Ecto neural progenitor cell (in vitro differentiated cells): ENCODE measurements at places on chromosomes 4 and X.

DNA sequence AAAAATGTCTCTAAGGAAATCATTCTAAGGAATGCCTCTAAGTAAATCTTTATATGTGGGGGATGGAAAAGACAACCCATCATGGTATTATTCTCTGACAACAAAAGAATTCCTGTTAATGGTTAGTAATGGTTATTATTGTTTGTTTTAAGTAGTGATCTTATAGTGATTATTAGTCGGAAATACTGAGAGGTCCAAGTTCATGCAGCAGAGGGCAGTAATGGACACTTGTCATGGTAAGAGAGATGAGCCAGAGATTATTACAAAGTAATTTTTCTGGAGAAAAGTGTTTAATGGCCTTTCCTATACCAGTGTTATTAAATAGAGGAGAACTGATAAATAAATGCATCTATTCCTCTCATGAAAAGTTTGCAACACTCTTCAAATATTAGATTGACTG is 8.1 kb upstream of the DKK2 start:
- DNase-seq: no peak

DNA sequence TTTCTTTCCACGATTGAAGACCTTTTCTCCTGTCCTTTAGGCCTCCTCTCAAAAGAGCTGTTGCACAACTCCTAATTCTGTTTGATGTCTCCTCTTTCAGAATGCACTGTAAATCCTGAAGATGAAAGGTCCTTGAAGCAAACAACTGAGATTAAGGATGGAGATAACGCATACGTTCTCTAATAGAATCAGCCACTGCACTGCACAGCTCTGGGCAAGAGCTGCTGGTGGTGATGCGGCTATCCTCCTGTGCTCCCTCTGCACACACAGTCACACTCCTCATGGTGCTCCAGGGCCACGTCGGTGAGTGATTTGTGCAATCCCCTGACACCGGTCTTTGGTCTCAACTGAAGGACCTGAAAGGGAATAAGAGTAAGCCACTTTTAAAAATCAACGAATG is 208.7 kb downstream of the PDGFC start:
- no peak for DNase-seq

GRCh38 chr4:18020145-18020670 is 1.3 kb downstream of the LCORL start:
- DNase-seq: peak; percentile 45

DNA sequence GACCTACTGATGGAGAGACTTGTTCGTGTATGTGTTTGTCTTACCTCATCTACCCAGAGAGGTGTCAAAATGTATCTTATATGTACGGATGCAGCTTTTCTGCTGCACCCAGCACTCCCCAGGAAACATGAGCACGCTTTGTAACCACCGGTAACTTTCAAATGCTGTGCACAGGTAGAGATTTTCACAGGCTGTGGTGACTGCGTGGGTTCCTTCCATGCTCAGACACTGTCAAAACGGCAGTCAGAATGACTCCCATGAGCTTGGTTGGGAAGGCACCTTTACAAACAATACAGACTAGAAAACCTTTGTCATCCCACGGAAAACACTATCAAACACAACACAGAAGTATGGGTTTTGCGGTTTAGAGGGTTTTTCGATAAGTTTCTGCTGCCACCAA is 28.2 kb downstream of the F11 start:
- DNase-seq: no peak

DNA sequence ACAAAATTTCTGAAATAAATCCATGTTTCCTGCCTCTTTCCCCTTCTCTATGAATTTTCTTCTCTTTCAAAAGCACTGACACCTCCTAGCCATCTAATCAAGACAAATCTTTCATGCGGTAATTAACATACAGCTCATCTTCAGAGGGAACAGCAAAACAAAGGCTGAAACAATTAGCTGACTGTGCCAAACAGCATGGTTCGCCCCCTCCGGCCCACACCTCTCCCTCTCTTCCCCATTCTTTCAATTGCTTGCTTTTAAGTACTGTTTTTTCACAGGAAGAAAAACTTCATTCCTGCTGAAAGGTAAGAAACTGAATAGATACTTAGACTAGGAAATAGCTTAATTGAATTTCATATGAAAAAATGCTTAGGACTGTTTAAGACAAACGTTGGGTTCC is 291.1 kb upstream of the NOCT start:
- no peak for DNase-seq

DNA sequence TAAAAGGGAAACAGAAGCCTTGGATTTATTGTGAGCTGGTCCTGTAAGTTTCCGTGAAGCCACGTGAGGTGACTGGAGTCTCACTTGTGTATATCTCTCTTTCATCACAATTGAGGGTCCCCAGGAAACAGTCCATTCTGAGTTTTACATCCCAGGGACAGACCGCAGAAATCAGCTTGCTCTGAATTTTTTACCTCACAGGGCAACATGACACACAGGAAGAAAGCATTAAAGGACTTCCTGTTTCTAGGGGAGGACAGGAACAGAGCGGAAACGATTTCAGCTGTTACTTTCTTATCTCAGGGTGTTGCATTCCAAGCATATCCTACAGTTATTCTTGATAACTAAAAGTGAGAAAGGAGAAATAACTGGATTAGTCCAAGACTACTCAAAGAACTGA is 553.5 kb downstream of the TRAM1L1 start:
- DNase-seq: no peak

DNA sequence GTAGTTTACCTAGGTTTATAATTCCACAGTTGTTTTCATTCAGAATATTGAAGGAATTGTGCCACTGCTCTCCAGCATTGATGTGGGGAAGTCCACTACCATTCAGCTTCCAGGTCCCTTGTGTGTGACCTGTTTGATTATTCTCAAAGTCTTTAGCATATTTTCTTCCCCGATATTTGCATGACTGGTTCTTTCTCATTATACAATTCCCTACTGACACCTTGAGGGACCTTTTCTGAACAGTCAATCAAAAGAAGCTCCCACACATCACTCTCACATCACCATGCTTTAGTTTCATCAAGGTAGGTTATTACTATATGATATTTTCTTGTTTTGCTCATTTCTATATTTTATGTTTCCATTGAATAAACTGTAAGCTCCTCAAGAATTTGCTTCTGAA is 44.1 kb downstream of the SLC39A8 start:
- no peak for DNase-seq

DNA sequence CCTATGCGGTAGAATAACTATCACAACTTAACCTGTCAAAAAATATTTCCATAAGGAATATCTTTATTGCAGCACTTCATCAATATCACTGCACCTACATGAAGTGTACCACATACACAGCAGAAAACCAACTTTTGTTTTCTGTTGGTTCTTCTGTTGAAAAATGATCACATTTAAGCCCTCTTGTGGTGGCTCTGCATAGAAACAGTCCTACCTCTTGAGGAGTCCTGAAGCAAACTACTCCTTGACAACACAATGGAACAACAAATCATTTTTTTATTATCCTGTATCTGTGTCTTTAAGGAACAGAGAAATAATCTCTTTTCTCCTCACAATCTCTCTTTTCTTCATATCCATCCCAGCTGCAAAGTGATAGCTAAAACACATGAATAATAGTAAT is 39.8 kb upstream of the ATOH1 start:
- no peak for DNase-seq

DNA sequence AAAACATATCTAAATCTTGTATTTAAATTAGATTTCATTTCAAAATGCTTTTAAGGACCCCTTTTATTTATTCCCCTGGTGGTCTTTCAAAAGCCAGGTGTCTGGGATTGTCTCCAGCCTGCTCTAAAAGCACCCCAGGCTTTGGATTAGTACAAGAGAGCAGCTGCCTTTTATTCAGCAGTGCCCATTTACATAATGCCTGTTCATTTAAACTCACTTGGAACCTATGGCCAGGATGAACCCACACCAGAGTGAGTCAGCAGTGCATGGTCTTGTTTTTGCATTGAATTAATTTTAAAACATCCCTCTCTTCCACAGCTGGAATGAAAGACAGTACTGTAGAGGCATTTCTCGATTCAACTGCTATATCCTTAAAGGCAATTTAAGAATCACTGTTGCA is 64.1 kb upstream of the TENM3 start:
- no peak for DNase-seq

DNA sequence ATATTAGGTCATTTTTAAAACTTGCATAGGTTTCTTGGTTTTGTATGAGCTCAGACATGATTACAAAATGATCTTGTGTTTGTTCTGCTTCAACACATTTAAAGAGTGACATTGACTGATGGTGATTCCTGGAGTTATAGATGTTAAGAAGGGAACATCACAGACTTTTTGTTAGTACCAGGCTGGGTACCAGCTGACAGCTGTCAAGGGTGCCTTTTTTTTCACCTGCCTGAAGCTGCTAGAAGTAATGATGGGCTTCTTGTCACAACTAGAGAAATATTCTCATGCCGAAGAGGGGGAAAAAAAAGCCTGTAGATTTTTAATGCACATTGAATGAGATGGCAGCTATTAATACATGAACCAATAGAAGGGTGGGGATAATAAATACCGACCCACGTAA is 226.6 kb upstream of the TRAM1L1 start:
- DNase-seq: no peak

DNA sequence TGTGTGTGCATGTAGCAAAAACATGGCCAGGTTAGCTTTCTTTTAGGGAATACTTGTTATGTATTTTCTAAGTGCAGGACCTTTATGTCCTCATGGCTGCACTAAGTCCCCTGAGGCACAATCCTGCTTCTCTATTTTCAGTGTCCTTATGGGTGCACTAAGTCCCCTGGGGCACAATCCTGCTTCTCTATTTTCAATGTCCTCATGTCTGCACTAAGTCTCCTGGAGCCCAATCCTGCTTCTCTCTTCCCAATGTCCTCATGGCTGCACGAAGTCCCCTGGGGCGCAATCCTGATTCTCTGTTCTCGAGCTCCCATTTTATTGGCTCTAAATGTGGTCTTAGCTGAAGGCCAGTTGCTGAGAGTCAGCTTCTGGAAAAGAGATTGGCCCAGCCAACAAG is 49.7 kb upstream of the GPRIN3 start:
- no peak for DNase-seq

GRCh38 chr4:139085141-139085540 is 69.6 kb downstream of the NOCT start:
- DNase-seq: no peak

GRCh38 chr4:94848326-94848725 is 90.6 kb downstream of the BMPR1B start:
- no peak for DNase-seq

DNA sequence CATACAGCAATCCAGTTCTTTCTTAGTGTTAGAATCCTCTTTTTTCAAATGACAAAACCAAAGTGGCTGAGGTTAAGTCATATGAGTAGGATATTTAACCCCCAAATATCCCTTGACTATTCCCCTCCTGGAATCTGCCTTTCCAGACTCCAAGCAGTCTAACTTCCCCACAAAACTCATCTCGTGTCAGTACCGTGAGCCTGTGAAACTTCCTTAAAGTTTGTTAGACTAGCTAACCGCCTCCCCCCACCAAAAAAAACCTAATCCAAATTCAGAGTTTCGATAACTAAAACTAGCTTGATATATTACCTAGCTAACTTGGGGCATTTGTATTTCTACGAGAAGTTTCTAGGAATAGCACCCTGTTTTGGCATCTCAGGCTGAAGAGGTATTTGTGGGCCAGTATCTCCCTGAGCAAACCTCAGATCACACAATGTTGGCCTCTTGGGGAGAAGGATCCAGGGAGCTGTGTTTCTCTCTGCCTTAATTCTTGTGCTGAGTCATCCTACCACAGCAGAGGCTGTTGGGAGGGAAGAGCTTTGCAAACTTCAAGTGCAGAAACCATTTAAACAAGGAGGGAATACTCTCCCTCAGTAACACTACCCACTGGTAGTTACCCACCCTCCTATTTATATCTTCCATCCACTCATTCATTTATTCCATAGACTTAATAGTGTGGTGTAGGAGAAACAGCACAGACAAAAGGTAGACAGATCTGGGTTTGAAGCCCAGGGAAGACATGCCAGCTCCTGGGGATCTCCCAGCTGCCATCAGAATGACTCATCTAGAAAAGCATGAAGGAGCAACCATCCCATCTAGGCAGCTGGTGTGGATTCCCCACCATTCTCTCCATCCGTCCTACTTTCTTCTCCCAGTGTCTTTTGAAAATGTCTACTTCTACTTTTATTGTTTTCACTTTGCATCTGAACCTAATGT is 39.3 kb upstream of the TXK start:
- no peak for DNase-seq

DNA sequence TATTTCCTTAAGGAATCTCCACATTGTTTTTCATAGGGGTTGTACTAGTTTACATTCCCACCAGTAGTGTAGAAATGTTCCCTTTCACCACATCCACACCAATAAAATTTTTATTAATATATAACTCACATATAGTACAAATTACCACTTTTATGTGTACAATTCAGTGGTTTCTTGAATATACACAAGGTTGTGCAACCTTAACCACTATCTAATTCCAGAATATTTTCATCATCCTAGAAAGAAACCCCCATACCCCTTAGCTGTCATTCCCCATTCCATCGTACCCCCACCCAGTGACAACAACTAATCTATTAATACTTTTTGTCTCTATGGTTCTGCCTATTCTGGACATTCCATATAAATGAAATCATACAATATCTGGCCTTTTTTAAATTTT is 108.3 kb upstream of the USP9X start:
- DNase-seq: no peak

GRCh38 chr4:18398661-18399060 is 377.1 kb upstream of the LCORL start:
- DNase-seq: no peak

DNA sequence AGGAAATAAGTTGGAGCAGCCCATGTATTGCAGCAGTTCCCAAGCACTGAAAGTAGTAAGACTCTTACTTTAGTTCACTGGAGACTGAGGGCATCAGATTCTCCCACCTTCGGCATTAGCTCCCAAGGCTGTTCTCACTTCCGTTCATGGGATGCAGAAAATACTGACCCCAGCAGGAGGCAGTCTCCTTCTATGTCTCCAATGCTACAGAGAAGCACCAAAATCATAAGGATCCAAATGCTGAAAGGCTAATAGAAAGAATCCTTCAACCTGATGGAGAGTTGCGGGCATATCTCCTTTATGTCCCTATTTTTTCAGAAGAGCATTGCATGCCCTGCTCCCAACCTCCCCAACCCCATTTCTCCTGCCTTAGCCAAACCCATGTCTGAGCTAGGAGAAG is 32.4 kb downstream of the ADH7 start:
- no peak for DNase-seq

DNA sequence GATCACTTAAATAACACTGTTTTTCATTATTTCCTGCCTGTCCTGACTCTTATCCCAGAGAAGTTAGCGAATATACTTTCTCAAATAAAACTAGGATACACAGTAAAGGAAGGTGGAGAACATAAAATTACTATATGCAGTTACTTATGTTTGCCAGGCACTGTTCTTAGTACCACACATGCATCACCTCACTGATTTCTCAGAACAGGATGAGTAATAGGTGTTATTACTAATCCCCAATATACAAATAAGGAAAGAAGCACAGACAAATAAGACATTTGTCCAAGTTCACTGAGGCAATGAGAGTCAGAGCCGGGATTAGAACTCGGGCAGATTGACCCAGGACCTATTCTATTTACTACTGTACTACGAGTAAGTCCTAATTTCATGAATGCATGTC is 91.7 kb downstream of the CORIN start:
- no peak for DNase-seq

- no peak for DNase-seq
Observed at GRCh38 chr4:134883831-134884449, 682.4 kb upstream of the PABPC4L start.

GRCh38 chr4:56665781-56666180 is 15.3 kb downstream of the HOPX start:
- DNase-seq: no peak

GRCh38 chr4:164876700-164877324 is at the start of gene APELA:
APELA (plus strand) TSS chr4:164877178; CDS start chr4:164877332, 154 bp downstream.
- no peak for DNase-seq
